ENCODE measurements at places on chromosomes 2 and 18.

- peak; percentile 19 for DNase-seq
Measured at GRCh38 chr2:86368161-86368824, 30.9 kb upstream of the REEP1 start.

- no peak for DNase-seq
Measured at GRCh38 chr2:160076914-160077313, 14.5 kb upstream of the PLA2R1 start.

- no peak for DNase-seq
Measured at GRCh38 chr2:69340101-69340775, 46.8 kb downstream of the GFPT1 start.

GRCh38 chr2:173666171-173666888, 298.8 kb downstream of the SP3 start:
- DNase-seq: no peak

DNA sequence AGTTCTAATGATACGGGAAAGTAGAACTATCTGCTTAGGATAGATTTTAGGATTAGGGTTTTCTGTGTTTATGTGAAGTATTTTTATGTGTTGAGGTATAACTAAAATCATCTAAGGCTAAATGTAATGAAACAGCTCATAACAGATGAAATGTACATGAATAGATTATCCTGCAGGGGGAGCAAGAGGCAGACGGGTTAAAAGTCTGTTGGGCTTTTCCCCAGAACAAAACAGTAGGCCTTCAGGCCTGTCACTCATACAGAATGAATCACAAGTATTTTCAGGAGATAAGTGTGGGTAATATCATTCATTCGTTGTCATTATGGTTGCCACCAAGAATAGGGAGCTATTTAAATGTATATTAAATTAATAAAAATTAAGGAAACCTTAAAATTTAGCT, 107.9 kb upstream of the IL1R2 start:
- peak; percentile 27 for DNase-seq

GRCh38 chr2:80244905-80245584, 59.5 kb downstream of the LRRTM1 start:
- DNase-seq: no peak

DNA sequence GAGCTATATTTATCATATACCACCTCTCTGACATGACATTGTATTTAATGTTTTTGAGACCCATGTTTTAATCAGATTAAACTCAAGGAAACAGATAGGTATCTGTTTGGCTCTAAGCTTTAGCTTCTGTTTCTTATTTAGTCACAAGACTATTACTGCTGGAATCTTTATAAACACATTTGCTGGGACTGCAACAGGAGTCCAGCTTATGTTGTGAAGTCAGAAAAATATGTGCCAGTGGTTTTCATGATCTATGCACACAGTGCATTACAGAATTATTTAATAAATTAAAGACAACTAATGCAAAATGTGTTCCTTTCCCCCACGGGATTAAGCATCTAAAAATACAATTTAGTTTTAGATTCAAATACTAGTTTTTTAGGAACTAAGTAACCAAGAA, 338.9 kb downstream of the ZEB2 start:
- DNase-seq: no peak

DNA sequence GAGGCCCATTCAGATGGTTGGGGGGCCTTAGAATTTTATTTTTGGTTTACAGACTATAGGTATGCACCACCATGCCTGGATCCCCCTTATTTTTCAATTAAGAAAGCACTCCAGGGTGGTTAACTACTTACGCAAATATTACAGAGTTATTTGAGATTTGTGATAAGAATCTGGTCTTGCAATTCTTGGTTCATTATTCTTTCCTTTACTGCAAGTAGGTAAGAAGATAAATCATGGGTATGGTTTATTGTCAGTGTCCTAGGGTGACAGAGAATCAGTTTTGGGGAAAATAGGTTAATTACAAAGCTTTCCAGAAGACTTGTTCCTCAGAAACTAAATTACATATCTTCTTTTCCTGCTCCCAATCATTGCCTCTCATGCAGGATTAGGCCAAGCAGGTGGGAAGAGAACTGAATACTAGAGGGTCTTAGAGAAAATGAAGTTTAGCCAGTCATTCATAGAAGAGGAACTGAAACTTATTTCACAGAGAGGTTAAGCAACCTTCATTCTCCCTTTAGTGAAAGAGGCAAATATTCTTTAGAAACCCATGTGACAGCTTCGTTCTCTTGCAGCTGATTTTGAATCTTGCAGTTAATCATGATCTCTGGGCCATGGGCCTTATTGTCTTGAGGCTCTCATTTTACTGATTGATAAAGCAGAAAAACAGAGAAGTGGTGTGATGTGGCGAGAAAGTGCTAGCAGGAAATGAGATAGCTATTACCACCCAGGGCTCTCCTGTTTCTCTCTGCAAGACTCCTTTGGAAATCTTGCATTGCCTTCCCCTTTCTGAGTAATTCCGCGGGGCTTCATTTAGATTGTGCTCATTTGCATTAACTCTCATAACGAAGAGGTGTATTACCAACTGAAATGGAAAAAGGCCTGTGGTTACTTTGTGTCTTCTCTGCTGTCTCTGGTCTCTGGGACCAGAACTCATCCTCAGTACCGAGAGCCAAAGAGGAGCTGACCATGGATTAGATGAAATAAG, 44.8 kb upstream of the ARHGAP25 start:
- DNase-seq: no peak

Data from stimulated activated CD4-positive, alpha-beta T cell treated with anti-CD3 and anti-CD28 coated beads, Interleukin-2, amount 100 ng/mL, for 4 hours (primary cell).